CD4-positive, alpha-beta T cell (primary cell): ENCODE measurements at places on chromosomes 16 and 17. TPM values are rescaled to one million over a fixed set of nuclear protein-coding genes. Genes with fewer than 3 reads are reported as not detected.

DNA sequence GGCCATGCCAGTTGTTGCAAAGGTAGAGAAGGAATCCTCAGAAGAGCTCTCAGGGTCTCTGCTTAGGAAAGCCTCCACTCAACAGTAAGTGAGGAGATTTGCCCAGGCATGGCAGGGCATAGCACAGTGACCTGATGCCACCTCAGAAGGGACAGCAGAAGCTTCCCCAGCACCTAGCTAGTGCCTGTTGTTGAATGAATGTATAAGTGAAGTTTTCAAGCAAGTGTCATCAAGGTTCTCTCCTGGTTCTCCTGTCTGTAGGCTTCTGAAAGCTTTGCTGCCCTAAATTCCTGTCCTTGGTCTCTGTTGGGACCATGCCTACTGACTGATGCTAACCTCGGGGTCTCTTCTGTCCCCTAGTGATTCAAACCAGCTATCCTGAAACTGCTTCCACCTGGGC, 114.9 kb upstream of the TBX2 start:
- DNase-seq, result no peak

DNA sequence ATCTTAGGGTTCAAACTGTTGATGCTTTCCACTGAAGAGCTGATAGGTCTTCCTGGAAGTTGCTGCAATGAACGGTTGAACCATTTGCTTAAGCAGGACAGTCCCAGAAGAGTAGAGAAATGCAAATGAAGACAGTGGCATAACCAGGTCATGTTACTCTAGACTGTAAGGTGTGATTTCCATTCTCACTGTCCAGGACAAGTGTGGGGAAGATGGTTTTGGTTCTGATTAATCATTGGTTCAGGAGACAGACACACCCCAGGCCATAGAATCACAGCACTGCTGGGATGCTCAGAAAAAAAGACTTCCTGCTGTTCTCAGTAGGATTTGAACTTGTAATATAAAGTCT, 34.8 kb upstream of the XYLT2 start:
- no peak for DNase-seq

GRCh38 chr16:16100631-16101030, 122.7 kb downstream of the ABCC6 start:
- no peak for DNase-seq

DNA sequence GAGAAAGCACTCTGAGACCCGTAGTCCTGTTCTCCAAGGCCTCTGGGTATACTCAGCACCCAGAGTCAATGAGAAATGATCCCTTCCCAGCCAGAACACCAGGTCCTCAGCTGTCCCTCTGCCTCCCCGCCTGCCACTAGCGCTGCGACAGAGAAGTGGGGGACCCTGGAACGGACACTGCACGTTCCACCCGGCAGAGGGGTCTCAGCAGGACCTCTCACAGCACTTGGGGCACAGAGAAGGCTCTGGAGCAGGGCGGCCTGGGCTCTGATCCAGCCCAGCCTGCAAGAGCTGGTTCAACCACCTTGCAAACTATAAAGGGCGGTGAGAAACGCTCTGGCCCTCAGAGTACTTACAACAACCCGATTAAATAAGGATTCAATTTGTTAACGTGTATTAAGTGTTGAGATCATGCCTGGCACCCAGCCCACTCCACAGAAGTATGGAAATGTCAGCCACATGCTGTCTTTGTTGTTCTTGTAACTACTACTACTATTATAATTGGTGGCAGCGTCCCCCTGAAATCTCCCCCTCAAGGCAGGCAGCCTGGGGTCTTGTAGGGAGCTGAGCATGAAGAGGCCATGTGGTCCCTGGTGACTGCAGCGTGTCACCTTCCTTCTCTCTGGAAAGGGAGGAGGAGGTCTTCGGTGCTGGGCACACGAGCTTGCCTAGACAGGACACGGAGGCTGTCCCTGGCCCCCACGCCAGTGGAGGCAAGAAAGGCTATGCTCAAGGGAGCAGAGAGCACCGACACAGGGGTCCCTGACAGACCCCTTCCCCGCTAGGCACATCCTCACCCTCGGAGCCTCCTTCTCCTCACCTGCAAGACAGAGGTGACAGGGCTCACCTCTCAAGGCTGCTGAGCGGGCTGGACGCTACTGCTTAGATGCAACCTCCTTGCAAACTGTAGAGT, 2.4 kb downstream of the OSGIN1 start:
- no peak for DNase-seq

GRCh38 chr17:8117367-8117979, 841 bp downstream of the ALOXE3 start:
- DNase-seq, result no peak

DNA sequence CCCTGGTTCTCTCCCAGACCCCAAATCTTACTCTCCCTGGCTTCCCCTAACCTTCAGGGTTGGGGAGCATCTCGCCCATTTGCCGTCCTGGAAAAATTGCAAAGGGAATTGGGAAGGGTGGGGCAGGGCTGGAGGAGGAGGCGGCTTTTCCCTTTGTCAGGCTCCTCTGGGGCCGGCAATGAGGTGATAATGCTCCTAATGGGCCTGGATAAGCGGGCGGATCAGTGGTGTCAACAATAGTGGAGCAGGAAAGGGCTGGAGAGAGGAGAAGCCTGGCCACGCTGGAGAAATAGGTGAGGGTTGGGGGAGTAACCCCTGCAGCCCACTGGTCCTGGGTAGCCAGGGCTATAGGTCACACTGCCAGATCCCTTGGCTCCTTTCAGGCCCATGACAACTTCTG, 12.3 kb downstream of the SCN4A start:
- no peak for DNase-seq

GRCh38 chr16:80463326-80463725, 77.5 kb upstream of the DYNLRB2 start:
- no peak for DNase-seq

DNA sequence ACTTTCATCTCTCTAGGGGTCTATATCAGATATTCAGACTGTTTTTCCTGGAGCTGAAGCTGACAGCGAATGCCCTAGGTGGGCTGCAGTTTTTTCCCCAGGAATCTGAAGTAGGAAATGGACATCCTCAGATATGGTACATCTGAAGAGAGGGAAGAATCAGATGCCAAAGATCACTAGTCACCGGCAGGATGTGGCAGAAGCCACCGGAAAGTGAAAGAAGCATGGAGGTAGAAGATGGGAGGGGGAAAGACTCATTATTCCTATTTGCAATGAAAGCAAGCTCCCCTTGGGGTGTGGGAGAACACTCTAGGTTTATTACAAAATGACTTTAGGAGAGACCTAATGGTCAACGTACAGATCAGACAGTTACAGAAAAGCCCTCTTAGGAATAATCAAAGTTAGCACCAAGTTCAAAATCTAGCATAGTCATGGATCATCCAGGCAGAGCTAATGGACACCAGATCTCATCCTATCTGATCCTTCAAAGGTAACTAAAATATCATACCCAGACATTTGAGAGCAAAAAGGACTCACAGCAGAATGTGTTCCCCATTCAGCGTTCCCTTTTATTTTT, 110.7 kb downstream of the HS3ST3A1 start:
- DNase-seq, result no peak

Gene PRR35
- total RNA-seq, result not detected

DNA sequence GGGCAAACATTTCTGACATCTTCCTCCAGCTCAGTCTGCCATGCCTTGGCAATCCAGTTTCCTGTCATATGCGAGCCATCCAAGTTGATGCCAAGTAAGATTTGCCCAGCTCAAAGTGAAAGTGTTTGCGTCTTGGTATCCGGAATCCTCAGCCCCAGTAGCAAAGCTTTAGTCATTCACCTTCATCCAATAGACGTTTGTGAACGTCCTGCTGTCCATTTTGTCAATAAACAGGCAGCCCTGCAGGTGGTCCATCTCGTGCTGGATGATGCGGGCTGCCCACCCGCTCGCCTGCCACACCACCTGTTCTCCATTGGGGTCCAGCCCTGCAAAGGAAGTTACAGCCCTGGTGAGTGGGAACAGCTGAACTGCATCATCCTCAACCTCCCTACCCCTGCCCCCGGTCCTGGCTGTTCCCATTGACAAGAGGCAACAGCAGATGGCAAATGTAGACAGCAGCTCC, 1.5 kb downstream of the PDF start:
- DNase-seq, result no peak

- no peak for DNase-seq
Observed at GRCh38 chr17:3732210-3732621, 8.5 kb downstream of the HASPIN start.

Gene TSPAN10
- total RNA-seq, result 0.17 TPM

- no peak for DNase-seq
Observed at GRCh38 chr17:15912416-15912955, 32.4 kb upstream of the ADORA2B start.

Gene NHERF2
- 1.9 TPM for total RNA-seq

DNA sequence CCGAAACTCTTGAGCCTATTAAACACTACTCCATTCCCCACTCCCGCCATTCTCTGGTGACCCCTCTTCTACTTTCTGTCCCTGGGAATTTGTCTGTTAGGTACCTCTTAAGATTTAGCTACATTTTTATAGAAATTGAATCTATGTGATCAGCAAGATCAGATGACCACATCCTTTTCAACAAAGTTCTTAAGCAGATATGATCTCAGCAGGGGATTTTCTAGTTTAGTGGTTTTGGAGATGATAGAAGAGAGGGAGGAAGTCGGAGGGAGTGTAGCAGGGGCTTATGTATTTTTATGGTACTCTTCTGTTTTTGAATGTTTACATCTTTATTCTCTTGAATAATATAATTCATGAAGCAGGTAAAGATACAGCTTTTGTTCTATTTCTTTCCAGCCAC, 40.8 kb downstream of the RPA1 start:
- DNase-seq, result no peak

DNA sequence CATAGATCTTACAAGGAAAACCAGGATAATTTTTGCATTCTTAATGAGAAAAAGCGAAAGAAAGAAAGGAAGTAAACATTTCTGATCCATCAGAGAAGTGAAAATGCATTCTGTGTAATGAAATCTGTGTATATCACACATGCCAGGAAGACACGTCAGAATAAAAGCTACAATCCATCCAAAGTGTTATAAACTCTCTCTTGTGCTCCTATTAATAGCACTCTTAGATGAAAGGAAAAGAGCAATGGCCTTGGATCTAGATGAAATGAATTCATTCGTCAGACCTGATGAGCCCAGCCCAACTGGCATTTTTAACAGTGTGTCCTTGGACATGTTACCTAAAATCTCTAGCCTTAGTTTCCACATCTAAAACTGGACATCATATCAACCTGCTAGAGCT, 885.5 kb downstream of the CDH11 start:
- no peak for DNase-seq

DNA sequence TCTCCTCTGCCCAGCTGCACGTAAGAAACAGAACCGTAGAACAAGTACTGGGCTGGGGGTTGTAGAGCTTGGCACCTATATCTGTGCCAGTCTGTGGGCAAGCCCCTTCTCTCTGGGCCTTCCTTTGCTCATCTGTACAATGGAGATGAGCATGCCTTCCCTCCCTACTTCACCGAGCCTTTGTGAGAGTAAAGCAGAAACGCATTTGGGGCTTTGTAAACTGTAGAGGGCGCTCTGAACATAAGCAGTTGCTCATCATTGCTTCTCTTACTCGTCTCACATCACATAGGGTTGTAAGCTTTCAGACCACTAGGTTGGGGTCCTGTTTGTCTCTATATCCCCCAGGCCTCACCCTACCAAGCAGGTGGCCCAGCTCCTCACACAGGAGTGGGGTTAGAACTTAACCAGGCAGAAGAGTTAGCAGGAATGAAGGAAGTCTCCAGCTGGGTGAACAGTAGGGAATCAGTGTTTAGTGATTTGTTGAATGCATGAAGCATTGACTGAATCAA, 15.1 kb downstream of the SAMD14 start:
- DNase-seq, result peak; percentile 46

DNA sequence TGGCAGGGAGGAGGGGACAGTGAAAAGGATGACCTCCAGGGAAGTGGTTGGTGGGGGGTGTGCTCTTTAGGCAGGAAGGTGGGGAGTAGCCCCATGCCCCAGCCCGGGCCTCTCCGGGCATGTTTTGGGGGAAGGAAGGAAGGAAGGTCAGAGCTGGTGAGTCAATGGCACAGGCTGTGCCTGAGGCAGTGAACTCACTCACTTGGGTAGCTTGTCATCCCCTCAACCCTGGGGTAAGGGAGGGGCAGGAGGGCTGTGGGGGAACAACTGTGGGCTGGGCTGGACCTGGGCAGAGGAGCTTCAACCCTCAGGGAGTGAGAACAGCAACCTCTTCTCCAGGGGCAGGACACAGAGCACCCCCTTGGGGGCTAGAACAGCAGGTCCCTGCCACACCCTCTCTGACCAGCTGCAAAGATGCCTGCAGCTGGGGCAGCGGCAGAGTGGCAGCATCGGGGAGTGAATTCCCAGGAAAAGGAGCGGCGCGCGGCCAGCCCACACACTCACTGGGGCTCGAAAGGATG, 6.3 kb downstream of the CSF3 start:
- DNase-seq, result no peak

DNA sequence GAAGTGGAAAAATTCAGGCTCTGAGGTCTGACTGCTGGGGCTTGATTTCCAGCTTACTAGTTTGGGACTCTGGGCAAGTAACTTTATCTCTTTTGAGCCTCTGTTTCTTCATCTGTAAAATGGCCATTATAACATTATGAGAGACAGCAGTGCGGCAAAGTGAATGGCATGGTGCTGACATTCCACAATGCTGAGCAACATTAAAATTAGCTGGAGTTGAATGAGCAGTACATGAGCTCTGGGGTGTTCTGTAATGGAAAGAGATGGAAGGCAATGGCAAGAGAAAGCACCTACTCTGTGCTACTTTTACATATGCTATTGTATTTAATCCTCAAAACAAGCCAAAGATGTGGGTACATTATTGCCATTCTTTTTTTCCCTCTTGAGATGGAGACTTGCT, 535.7 kb upstream of the CDH11 start:
- DNase-seq, result no peak

- DNase-seq, result no peak
Observed at GRCh38 chr16:12646490-12647274, 157.0 kb downstream of the CPPED1 start.

GRCh38 chr17:56096026-56096810, 57.1 kb upstream of the ANKFN1 start:
- no peak for DNase-seq

Gene HP
- not detected for total RNA-seq

DNA sequence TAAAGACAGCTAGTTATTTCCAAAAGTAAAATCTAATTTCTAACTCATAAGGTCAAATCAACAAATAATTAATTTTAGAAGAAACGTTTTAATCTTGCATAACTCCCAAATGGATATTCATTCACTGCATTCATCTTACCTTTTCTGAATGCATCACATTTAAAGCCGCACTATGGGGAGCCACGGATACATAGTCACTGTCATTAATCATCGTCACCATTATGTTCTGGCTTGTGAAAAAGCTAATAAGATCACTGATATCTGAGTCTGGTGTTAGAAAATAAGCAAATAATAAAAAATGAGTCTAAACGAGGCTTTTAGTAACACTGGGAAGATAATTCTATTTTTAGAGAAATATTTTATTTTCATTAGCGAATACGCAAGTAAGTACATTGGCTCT, 42.4 kb upstream of the ABCA10 start:
- no peak for DNase-seq

DNA sequence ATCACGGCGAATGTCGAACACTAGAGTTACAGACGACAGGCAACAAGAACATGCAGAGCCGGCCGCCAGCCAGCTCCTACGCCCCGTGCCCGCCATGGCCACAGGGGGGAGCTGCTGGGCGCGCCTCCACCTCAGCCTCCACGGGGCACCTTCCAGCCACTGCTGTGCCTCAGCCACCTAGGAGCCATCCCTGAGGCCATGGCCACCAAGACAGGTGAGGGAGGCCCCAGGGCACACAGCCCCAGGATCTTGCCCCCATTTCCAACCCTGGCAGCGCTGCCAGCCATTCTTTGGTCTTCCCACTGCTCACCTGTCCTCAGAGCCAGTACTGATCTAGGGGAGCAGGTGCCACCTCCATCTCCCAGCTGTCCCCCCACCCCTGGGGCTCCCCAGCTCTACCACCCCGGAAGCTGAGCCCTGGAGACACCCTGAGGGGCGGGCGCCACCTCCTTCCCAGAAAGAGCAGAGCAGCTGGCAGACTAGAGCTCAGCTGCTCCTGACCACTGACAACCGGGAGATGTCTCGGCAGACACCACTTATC, 11.8 kb downstream of the GNPTG start:
- peak; percentile 70 for DNase-seq
